ENCODE measurements at places on chromosomes 4 and X. TPM values are rescaled to one million over a fixed set of nuclear protein-coding genes. Genes with fewer than 3 reads are reported as not detected.

DNA sequence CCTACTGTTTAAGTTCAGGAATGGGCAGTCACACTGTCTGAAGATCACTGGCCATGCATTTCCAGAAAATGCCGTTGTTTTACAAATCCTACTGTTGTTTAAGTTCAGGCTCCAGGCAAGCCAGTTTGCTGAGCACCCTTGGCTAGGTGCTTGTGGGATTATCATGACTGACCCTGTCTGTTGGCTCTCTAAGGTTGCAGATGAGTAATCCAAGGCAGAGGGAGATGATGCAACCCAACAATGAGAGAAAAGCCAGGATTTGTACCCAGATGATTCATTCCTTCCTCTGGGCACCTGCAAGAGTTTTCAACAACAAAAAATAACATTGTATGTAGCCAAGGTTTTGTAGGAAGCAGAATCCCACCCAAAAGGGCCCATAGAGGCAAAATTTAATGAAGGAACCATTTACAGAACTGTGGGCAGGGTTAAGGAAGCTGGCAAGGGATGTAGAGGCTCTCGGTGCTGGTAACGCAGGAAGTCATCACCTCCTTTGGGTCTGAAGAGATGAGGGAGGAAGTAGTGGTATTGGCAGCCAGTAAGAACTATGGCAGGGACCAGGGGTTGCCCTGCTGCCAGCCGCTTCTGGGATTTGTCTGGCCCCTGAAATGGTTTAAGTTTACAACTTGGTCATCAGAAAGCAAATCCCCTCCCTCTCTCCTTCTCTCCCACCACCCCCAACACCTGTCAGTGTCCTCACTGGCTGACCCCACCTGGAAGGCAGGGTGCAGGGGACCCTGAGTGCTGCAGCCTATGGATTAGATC lies 54.8 kb downstream of the MSX1 start:
- peaks cover 3% of the 10 kb centered on the region for H3K27me3 ChIP-seq
- no peak overlapping the region for H3K27ac ChIP-seq
- no peak overlapping the region for H3K4me3 ChIP-seq
- peak; percentile 8 for DNase-seq
- no peaks in the 10 kb centered on the region for H3K36me3 ChIP-seq
- H3K4me1 ChIP-seq = no peaks in the 10 kb centered on the region

GRCh38 chr4:5340991-5341451 lies 289.7 kb downstream of the STK32B start:
- no peak for DNase-seq
- no peaks in the 10 kb centered on the region for H3K36me3 ChIP-seq
- peaks cover 18% of the 10 kb centered on the region for H3K27me3 ChIP-seq
- H3K4me3 ChIP-seq = no peak overlapping the region

DNA sequence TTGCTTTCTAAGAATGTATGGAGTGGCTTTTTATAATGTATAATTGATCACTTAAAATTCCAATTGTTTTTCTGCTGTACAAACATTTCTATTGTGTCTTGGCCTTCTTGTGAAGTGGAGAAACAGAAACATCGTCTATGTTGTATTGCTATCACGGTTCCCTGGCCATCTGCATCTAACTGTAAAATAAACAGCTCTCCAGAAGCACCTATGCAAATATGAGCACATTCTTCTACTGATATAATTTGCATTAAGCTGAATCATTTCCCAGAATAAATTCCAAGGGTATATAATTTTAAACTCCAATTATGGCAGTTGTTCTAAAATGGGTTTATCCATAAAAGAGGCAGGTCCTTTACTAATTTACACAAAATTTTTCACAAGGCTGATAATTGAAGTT lies 261.6 kb upstream of the STS start:
- no peak for DNase-seq
- no peak overlapping the region for H3K27ac ChIP-seq
- H3K27me3 ChIP-seq = no peaks in the 10 kb centered on the region

- H3K4me3 ChIP-seq = no peak overlapping the region
- H3K4me1 ChIP-seq = no peaks in the 10 kb centered on the region
- no peaks in the 10 kb centered on the region for H3K27me3 ChIP-seq
- H3K36me3 ChIP-seq = no peaks in the 10 kb centered on the region
- DNase-seq = peak; percentile 81
These were observed 115.4 kb downstream of the STPG2 start for GRCh38 chr4:98027827-98028226.

DNA sequence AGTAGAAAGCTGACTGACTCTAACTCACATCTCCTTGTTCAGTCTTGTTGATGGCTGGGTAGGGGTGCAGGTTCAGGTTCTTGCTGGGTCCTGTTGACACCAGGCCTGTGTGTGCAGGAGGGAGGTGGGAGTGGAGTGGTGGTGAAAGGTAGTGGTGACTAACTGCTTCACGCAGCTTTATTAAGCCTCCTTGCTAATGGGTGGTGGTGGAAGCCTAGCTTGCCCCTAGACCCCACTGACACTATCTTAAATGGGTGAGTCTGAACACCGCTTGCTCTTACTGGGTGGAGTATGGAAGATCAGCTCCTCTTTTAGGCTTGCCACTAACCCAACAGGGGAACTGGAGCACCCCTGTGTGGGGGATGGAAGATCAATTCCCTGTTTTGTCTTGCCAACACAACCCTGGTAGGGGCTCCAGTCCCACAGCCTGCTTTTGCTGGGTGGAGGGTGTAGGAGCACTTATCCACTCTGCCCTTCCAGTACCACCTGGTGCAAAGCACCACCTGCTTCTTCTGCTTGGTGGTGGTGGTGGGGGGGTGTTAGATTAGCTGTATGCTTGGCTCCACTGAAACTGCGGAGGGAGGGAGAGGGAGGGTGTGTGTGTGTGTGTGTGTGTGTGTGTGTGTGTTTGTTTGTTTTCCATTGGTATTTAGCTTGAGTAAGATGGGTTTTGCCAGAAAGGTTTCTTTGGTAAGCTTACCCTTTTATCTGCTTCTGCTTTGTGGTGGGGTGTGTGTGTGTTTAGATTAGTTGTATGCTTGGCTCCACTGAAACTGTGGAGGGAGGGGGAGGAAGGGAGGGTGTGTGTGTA lies 25.6 kb downstream of the KDM6A start:
- H3K4me1 ChIP-seq = peaks cover 4% of the 10 kb centered on the region
- no peak for DNase-seq
- no peak overlapping the region for H3K4me3 ChIP-seq
- H3K27me3 ChIP-seq = no peaks in the 10 kb centered on the region

The PITX2 gene
- total RNA-seq = 1.7 TPM

The USP51 gene
- 0.22 TPM for total RNA-seq

The NEUROG2 gene
- not detected for total RNA-seq

All from PC-3 (cell line).